Activated T-cell treated with anti-CD3 and anti-CD28 coated beads for 24 hours (primary cell): ENCODE measurements at places on chromosomes 2 and 18.

DNA sequence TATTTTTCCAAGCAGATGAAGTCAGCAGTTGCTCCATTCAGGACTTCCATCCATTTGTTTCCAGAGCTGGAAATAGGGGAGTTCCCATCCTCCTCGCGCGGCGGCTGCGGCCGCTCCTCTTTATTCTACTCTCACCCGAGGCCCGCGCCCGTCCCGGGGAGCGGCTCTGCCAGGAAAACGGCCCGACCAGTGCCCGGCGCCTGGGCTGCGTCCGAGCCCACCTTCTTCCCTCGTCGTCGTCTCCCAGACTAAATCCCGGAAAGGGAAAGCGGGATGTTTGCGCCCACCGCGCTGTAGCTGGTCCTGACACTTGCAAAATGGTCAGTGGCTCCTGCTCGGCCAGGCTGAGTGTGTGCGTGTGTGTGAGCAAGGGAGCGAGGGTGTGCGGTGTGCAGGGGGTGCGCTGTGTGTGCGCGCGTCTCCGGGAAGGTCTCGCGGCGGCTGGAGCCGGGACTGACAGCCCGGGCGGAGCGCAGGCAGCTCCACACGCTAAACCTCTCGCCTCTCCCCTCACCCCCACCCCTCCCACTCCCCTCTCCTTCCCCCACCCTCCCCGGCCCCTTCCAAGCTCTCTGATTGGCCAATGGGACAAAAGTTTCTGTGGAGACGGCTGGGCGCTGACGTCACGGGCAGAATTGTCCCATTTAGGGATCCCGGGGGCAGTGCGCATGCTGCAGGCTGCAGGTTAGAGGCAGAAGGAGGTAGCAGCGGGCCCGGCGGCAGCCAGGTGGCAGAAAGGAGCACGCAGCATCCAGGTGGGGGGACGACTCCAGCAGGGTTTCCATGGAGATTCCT, at the start of gene NOL4:
Gene NOL4 (minus strand): TSS at position 491 of the 795 bp plus-strand sequence. CDS start 1,660 bp downstream, outside the sequence.
- DNase-seq: no peak

- no peak for DNase-seq
Measured at GRCh38 chr2:163266772-163267171, 428.2 kb upstream of the KCNH7 start.

DNA sequence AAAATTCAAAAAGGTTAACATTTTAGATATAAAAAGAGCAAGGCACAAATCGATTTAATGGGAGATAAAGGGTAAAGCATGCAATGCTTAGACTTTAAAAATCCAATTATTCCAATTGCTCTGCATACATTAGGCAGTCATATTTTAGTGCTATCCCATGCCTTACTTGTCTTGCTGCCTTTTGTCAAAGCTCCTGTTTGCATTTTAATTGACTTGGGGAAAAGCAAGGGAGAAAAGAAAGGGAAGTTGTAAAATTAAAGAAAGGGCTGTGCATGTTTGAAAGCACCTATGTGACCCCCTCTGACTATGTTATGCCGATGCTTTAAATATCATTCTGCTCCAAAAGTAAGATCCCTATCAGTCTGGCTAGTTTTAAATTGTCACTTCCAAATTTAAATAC, 193.7 kb upstream of the VWC2L start:
- DNase-seq: no peak

DNA sequence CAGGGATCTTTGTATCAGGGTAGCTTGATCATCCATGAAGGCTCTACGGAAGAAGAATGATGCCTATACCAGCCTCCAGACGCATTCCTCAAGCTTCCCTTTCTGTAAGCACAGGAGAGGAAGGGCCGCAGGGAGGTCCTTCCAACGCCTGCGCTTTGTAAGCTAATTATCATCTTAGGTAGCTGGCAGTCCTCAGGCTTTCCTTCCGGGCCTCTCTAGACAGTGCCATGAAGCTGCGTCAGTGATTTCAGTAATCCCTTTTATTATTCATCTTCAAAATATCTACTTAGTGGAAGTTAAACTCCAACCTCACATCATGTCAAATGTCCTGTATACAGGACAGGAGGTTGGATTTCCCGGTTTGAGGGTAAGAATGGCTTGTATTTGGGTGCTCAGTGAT, 92.3 kb downstream of the ETAA1 start:
- DNase-seq: no peak

GRCh38 chr2:102585847-102586404, 33.4 kb upstream of the SLC9A2 start:
- no peak for DNase-seq

GRCh38 chr18:47520263-47520662, 268.8 kb upstream of the SKOR2 start:
- DNase-seq: no peak

DNA sequence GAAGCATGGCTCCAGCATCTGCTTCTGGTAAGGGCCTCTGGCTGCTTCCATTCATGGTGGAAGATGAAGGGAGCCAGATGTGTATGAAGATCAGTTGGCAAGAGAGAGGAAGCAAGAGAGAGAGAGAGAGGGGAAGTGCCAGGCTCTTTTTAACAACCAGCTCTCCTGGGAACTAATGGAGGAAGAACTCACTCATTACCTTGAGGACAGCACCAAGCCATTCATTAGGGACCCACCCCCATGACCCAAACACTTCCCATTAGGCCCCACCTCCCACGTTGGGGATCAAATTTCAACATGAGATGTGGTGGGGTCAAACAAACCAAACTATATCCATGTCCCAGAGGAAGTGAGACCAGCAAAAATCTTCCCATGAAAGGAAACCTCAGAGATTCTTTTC, 124.8 kb upstream of the SIX2 start:
- no peak for DNase-seq

GRCh38 chr18:23752796-23753195, 63.5 kb downstream of the LAMA3 start:
- no peak for DNase-seq

GRCh38 chr2:75311521-75311920, 112.2 kb upstream of the TACR1 start:
- DNase-seq: no peak

DNA sequence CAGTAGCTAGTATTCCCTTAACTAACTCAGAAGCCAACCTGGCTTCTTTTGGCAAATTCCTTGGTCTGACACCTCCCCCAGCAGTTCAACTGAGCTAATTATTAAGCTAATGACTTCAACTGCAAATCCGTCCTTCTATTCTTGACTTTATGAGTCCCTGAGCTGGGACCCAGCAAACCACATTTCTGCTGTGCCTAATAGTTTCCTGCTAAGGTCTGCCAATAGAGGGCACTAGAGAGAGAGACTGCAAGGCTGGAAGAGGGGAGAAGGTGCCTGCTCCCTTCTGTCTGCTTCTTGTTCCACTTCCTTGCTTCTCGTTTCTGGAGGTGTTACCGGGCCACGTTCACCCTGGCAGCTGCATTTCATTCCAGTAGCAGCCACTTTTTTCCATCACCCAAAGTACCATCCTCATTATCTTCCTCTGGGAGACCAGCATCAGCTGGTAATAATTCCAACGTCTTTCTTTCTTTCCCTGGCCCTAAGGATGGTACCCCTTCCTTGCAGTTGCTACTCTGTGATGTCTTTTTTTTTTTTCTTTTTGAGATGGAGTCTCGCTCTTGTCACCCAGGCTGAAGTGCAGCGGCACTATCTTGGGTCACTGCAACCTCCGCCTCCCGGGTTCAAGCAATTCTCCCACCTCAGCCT, 352.0 kb downstream of the TNS1 start:
- DNase-seq: peak; percentile 1

GRCh38 chr2:22807872-22808271, 577.1 kb upstream of the KLHL29 start:
- DNase-seq: no peak

DNA sequence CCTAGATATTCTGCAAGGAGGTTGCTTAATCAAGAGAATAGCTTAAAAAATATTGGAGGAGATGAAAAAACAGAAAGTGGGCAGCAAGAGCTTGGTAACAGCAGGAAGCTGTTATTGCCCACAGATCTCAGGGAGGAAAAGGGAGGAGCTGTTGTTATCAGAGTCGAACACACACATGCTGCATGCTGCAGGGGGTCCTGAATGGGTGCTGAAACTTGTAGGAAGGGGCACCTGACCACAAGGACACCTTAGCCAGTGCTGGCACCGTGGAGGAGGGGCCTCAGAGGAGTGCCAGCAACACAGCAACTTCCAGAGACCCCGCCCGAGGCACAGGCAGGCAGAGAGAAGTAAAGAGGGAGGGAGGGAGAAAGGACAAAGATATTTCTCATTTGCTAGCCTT, 332.9 kb downstream of the SOCS6 start:
- DNase-seq: no peak

DNA sequence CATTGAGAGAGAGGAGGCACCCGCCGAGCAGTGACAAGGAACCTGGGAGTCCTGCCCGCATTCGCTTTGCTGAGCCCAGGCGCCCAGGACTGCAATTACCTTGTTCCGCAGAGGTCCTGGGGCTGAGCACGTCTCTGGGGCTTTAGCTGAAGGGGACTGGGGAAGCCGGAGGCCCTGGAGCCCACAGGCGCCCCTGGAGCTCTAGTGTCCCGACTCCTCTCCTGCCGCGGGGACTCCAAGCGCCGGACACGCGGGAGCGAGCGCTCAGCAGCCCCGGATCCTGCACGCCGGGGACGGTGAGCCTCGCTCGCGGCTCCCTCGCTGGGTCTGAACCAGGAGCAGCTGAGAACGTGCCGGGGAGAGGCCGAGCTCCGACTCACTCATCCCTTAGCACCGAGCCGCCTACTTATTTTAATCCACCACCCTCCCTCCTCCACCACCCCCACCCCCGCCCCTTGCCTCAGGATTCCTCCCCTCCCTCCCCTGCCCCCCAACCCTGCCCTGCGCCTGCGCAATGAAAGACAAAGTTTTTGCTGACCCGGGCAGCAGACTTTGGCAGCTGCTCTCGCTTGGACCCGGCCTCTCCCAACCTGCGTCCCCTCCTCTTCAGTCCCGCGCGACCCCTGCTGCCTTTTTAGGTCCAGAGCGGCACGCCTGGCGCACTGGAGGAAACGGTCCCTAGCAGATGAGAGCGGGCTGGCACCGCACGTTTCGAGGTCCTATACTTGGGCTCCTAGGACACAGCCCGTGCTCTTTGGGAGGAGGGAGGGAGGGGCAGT, at the start of gene OSR1:
Gene OSR1 (minus strand): TSS at position 382 of the 779 bp plus-strand sequence. CDS start 4,818 bp downstream, outside the sequence.
- DNase-seq: no peak
